ENCODE measurements at places on chromosomes 6 and 20. TPM values are rescaled to one million over a fixed set of nuclear protein-coding genes. Genes with fewer than 3 reads are reported as not detected.

- no peak overlapping the region for H3K4me3 ChIP-seq
- H3K27ac ChIP-seq = peak overlapping the region; percentile 97
- no peaks in the 10 kb centered on the region for H3K27me3 ChIP-seq
- peaks cover 87% of the 10 kb centered on the region for H3K4me1 ChIP-seq
Observed at GRCh38 chr6:1700278-1700967, 90.7 kb downstream of the FOXC1 start.

The ZNF391 gene
- 4.1 TPM for total RNA-seq

The SFTA2 gene
- not detected for total RNA-seq

- H3K36me3 ChIP-seq = no peaks in the 10 kb centered on the region
- no peaks in the 10 kb centered on the region for H3K4me1 ChIP-seq
- no peak overlapping the region for H3K4me3 ChIP-seq
- H3K27me3 ChIP-seq = no peaks in the 10 kb centered on the region
- DNase-seq = no peak
- H3K27ac ChIP-seq = no peak overlapping the region
Observed at GRCh38 chr6:8329562-8329961, 105.8 kb downstream of the SLC35B3 start.

DNA sequence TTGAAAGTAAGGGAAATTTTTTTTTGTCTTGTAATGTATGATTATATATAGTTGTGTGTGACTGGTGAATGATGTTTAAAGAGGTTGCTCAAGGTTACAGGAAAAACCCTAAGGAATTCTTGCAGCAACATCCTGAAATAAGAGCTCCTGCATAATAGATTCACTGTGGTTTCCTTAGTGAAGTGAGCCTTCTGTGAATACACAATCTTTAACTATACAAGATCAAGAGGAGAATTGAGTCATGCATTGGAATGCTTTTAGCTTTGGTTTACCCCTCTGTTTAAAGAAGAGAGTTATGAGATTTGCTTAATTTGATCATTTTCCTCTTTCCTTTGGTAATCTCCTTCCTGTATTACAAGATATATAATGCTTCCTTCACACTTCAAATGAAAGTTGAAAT, 141.6 kb upstream of the EYA4 start:
- H3K4me1 ChIP-seq = peaks cover 12% of the 10 kb centered on the region
- H3K27ac ChIP-seq = peak overlapping the region; percentile 6
- no peak overlapping the region for H3K4me3 ChIP-seq

DNA sequence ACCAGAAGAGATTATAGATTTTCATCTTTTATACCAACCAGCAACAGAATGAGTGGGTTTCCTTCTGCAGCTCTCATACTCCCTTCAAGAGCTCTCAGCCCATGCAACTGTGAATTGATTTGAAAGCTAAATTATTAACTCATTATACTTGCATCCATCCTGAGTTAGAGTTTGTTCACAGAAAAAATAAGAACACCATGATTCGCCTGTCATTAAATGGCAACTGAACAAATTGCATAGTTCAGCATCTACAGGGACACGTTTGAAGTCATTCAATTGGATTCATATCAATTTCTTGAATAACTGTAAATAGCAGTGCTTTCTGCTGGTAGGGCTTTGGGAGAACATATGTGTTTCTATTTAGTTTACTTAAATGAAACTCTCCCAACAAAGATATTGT, 65.7 kb downstream of the NKAIN2 start:
- H3K4me3 ChIP-seq = no peak overlapping the region
- no peak for DNase-seq
- H3K27me3 ChIP-seq = no peaks in the 10 kb centered on the region
- H3K27ac ChIP-seq = no peak overlapping the region
- no peaks in the 10 kb centered on the region for H3K4me1 ChIP-seq
- H3K36me3 ChIP-seq = no peaks in the 10 kb centered on the region

The MOG gene
- not detected for total RNA-seq

The KCNQ2 gene
- total RNA-seq = not detected

The VSX1 gene
- total RNA-seq = not detected

GRCh38 chr20:48832405-48832730, 4.6 kb upstream of the PREX1 start:
- peaks cover 27% of the 10 kb centered on the region for H3K4me1 ChIP-seq
- H3K27ac ChIP-seq = no peak overlapping the region
- no peak overlapping the region for H3K4me3 ChIP-seq
- peaks cover 3% of the 10 kb centered on the region for H3K27me3 ChIP-seq
- no peaks in the 10 kb centered on the region for H3K36me3 ChIP-seq

The CABLES2 gene
- total RNA-seq = 6.4 TPM

The CRYBG1 gene
- 16.2 TPM for total RNA-seq

The TRIM31 gene
- total RNA-seq = not detected

DNA sequence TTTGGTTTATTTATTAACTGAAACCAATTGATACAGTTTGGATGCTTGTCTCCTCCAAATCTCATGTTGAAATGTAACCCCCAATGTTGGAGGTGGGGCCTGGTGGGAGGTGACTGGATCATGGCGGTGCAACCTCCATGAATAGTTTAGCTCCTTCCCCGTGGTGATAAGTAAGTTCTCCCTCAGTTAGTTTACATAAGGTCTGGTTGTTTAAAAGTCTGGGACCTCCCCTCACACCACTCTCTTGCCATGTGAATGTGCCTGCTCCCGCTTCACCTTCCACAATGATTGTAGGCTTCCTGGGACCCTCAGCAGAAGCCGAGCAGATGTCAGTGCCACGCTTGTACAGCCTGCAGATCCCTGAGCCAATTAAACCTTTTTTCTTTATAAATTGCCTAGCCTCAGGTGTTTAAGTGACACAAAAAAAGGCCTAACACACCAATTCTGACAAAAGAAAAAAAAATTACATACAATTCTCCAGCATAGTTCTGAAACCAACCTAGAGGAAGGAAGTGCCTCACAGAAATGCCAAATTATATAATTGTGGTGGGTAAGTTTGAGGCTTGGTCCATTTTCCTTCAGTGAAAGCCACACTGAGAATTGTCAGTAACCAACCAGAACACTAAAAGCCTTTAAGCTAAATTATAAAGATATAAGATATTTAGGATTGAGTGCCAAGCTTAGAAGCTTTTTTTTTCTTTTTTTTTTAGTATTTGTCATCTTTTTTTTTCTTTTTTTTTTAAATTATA, 15.0 kb downstream of the MAP7 start:
- DNase-seq = no peak
- H3K27ac ChIP-seq = no peak overlapping the region
- H3K36me3 ChIP-seq = no peaks in the 10 kb centered on the region

- no peaks in the 10 kb centered on the region for H3K27me3 ChIP-seq
- DNase-seq = no peak
- H3K27ac ChIP-seq = no peak overlapping the region
- H3K36me3 ChIP-seq = no peaks in the 10 kb centered on the region
Observed at GRCh38 chr6:52726741-52727535, 36.3 kb downstream of the GSTA2 start.

The TCF21 gene
- total RNA-seq = not detected

DNA sequence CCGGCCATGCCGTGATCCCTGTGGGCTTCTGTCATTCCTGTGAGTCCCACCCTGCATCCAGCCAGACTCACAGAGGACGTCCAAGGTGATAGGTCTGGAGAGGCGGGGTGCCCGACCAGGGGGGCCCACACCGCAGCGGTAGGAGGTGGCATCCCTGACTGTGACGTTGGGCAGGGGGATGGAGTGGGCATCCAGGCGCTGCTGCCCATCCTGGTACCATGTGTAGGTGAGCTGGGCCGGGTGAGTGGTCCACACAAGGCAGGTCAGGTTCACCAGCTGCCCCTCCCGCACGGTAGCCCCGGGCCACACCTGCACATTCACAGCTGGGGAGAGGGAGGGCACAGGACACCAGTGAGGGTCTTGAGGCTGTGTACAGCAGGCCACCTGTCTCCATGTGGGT, 11.6 kb upstream of the ADAM33 start:
- no peak overlapping the region for H3K27ac ChIP-seq
- H3K4me1 ChIP-seq = no peaks in the 10 kb centered on the region
- peak; percentile 87 for DNase-seq
- no peak overlapping the region for H3K4me3 ChIP-seq

The RTN4IP1 gene
- total RNA-seq = 6.0 TPM

- H3K27me3 ChIP-seq = no peaks in the 10 kb centered on the region
- DNase-seq = no peak
- no peaks in the 10 kb centered on the region for H3K36me3 ChIP-seq
- peaks cover 18% of the 10 kb centered on the region for H3K4me1 ChIP-seq
Observed at GRCh38 chr6:100209323-100210136, 215.5 kb upstream of the MCHR2 start.

DNA sequence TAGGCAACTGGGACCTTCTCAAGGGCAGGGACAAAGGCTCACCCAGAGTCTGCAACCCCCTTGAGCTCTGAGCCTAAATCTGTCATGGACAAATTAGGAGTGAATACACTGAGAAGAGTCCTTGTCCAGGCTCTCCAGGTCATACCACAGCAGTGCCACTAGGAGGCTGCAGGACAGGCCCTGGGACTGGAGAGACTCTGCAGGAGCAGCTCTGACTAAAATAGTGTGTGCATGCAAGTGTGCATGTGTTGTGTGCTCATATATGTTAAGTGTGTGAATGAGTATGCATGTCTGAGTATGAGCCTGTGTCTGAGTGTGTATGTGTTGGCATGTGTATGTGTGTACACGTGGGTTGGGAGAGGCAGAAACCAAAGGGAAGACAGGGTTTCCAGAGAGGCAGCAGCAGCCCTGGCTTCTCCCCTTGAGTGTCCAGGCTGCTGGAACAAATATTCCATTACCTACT, 27.1 kb downstream of the MRPL14 start:
- H3K4me1 ChIP-seq = peaks cover 4% of the 10 kb centered on the region
- no peaks in the 10 kb centered on the region for H3K27me3 ChIP-seq
- H3K27ac ChIP-seq = no peak overlapping the region
- H3K36me3 ChIP-seq = peaks cover 13% of the 10 kb centered on the region

The HDGFL1 gene
- not detected for total RNA-seq

DNA sequence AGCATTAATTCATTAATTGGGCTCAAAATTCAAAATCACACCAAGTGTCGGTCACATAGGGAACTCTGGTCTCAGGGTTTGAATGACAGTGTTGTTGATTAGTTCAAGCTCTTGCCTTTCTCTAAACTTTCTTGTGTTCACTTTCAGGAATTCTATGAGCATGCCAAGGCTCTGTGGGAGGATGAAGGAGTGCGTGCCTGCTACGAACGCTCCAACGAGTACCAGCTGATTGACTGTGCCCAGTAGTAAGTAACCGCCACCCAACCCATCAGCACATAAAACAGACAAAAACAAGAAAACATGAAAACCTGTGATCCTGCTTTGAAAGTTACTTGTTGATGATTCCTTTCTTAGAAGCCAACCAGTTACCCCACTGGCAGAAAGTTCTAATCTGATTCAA, 52.7 kb downstream of the GNAS start:
- no peak for DNase-seq
- H3K4me3 ChIP-seq = no peak overlapping the region
- H3K4me1 ChIP-seq = peaks cover 71% of the 10 kb centered on the region

GRCh38 chr20:63957690-63958441, 1.6 kb upstream of the UCKL1 start:
- peak overlapping the region; percentile 80 for H3K4me3 ChIP-seq
- H3K27me3 ChIP-seq = no peaks in the 10 kb centered on the region
- DNase-seq = no peak

GRCh38 chr6:36266913-36267644, 2.8 kb upstream of the PNPLA1 start:
- DNase-seq = no peak
- no peak overlapping the region for H3K27ac ChIP-seq
- H3K36me3 ChIP-seq = peaks cover 1% of the 10 kb centered on the region
- H3K4me3 ChIP-seq = no peak overlapping the region
- no peaks in the 10 kb centered on the region for H3K4me1 ChIP-seq

The ZNF311 gene
- total RNA-seq = 0.52 TPM

The GHRH gene
- total RNA-seq = not detected

The SOD2 gene
- total RNA-seq = 87.3 TPM

GRCh38 chr6:154298297-154298696, 58.3 kb downstream of the IPCEF1 start:
- H3K36me3 ChIP-seq = no peaks in the 10 kb centered on the region
- H3K4me1 ChIP-seq = peaks cover 22% of the 10 kb centered on the region
- H3K4me3 ChIP-seq = no peak overlapping the region
- DNase-seq = no peak
- H3K27ac ChIP-seq = no peak overlapping the region

The CYP21A2 gene
- 0.68 TPM for total RNA-seq

DNA sequence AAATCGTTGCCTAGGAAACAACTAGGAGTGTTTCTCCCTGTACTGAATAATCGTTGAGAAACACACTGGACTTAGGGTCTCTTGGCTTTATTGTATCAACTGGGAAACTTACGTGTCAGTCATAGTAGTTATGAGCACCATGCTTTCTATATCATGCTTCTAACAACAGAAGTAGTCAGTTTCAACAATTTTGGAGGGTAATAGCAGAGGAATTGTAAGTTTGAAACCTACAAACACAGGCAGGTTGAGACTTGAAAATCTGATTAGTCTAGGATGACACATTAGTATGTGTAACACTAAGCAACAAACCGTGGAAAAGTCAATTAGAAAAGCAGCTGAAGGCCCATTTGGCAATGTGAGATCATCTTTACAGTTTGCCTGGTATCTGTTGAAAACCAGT, 43.9 kb upstream of the FABP7 start:
- peaks cover 2% of the 10 kb centered on the region for H3K27me3 ChIP-seq
- H3K4me3 ChIP-seq = no peak overlapping the region
- DNase-seq = no peak
- H3K27ac ChIP-seq = no peak overlapping the region
- no peaks in the 10 kb centered on the region for H3K4me1 ChIP-seq

DNA sequence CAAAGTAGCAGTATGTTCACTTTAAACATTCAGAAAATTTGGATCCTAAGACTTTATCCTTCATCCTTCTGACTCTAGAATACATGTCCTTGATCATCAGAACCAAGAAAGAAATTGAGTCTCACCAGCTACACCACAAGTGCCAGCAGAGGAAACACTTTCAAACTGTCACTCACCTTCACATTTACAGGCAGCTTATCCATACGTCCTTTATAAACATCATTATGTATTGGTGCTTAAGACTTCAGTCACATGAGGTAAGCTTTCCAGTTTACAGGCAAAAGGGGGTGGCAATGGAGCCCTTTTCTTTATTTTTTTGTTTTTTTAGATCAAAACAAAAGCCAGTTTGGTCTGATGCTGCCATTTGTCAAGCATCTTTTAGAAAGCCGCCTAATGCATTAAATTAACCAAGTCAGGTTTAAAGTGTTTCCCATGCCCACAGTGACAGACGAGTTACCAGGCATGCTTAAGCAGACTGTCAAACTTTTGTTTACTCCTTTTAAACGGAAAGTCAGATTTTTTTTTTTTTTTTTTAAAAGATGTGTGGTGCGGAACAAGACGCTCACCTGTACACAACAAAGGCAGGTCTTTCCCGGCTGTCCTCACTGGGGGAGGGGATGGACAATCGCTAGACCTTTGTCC, 952 bp upstream of the BRPF3 start:
- no peak for DNase-seq
- H3K27me3 ChIP-seq = peaks cover 2% of the 10 kb centered on the region
- peak overlapping the region; percentile 51 for H3K27ac ChIP-seq
- H3K4me1 ChIP-seq = peaks cover 23% of the 10 kb centered on the region
- H3K36me3 ChIP-seq = peaks cover 9% of the 10 kb centered on the region

GRCh38 chr6:121711472-121711871, 276.0 kb downstream of the GJA1 start:
- H3K27me3 ChIP-seq = no peaks in the 10 kb centered on the region
- H3K4me1 ChIP-seq = no peaks in the 10 kb centered on the region
- H3K36me3 ChIP-seq = no peaks in the 10 kb centered on the region
- no peak for DNase-seq

Measured in chondrocyte (in vitro differentiated cells).